ENCODE measurements at places on chromosomes 1 and 21. TPM values are rescaled to one million over a fixed set of nuclear protein-coding genes. Genes with fewer than 3 reads are reported as not detected.

RAB42 gene
- 3.3 TPM for total RNA-seq

PFKFB2 gene
- total RNA-seq: 20.6 TPM

LZIC gene
- total RNA-seq: 27.0 TPM

NBPF4 gene
- not detected for total RNA-seq

C1orf185 gene
- total RNA-seq: not detected

LHX4 gene
- not detected for total RNA-seq

GRCh38 chr1:151371370-151372057, 991 bp downstream of the SELENBP1 start:
- H3K36me3 ChIP-seq: peaks cover 1% of the 10 kb centered on the region
- peak; percentile 84 for DNase-seq
- peak overlapping the region; percentile 85 for H3K27ac ChIP-seq
- peak overlapping the region; percentile 87 for H3K4me3 ChIP-seq
- H3K27me3 ChIP-seq: no peaks in the 10 kb centered on the region

- no peaks in the 10 kb centered on the region for H3K27me3 ChIP-seq
- peaks cover 21% of the 10 kb centered on the region for H3K36me3 ChIP-seq
- peaks cover 3% of the 10 kb centered on the region for H3K4me1 ChIP-seq
- no peak overlapping the region for H3K4me3 ChIP-seq
- no peak for DNase-seq
Measured at GRCh38 chr21:33441489-33442477, 38.0 kb downstream of the TMEM50B start.

DNA sequence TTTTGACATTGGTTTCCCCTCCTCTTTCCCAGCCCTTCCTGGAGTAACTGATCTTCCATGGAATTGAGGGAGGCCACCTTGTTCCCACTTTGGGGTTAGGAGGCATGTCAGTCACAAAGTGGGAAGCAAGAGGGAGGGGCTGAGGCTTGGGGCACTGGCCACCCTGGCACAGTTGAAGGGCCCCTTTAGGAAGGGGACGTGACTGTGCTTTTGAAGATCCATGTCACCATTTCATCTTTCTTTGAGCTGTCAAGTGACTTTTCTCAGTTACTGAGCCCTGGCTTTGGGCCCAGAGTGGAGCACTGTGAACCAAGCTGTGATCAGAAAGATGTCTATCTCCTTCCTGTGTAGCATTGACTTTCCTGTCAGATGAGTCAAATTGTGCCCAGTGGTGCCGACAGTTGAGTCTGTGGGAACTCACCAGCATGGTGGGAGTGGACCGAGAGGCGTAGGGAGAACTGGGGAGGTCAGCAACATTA, 38.5 kb upstream of the TDRD10 start:
- no peak for DNase-seq
- H3K4me1 ChIP-seq: peaks cover 10% of the 10 kb centered on the region
- H3K27ac ChIP-seq: peak overlapping the region; percentile 81
- H3K36me3 ChIP-seq: no peaks in the 10 kb centered on the region
- no peaks in the 10 kb centered on the region for H3K27me3 ChIP-seq
- no peak overlapping the region for H3K4me3 ChIP-seq

GRCh38 chr1:4868521-4868920, 214.1 kb downstream of the AJAP1 start:
- no peaks in the 10 kb centered on the region for H3K27me3 ChIP-seq
- no peaks in the 10 kb centered on the region for H3K4me1 ChIP-seq
- H3K27ac ChIP-seq: no peak overlapping the region
- DNase-seq: no peak
- H3K4me3 ChIP-seq: no peak overlapping the region

- H3K27ac ChIP-seq: no peak overlapping the region
- no peaks in the 10 kb centered on the region for H3K4me1 ChIP-seq
- H3K4me3 ChIP-seq: no peak overlapping the region
Measured at GRCh38 chr1:188986745-188987417, 1490.8 kb downstream of the BRINP3 start.

DNA sequence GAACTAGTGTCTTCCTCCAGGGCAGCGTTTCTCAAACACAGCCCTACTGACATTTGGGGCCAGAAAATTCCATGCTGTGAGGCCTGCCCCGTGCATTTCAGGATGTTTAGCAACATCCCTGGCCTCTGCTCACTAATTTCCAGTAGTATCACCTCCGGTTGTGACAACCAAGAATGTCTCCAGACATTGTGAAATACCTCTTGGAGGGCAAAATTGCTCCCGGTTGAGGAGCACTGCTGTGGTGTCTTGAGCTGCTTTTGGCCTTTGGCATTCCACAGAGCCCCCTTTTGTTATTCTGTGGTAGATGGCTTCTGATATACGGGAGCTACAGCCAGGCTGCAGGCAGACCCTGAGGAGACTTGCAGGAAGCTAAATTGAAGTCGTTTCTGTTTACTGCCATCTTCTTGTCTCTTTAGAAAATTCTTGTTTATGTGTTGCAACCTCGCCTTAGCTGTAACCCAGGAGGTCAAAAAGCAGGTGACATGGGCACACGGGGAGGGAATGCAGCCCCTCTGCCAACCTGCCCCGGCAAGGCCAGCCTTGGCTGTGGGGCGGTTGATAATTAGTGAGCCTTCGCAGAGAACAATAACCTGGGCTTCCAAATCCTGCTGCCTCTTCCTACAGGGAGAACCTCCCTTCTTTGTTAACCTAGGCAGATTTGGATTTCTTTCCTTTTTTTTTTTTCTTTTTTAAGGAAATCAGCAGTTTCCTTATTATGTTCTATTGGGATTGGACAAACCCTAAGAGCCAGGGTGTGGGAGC, 74.7 kb upstream of the AKT3 start:
- DNase-seq: no peak
- no peak overlapping the region for H3K4me3 ChIP-seq
- H3K27me3 ChIP-seq: no peaks in the 10 kb centered on the region
- H3K36me3 ChIP-seq: no peaks in the 10 kb centered on the region
